ENCODE measurements at places on chromosomes 6 and 20.

DNA sequence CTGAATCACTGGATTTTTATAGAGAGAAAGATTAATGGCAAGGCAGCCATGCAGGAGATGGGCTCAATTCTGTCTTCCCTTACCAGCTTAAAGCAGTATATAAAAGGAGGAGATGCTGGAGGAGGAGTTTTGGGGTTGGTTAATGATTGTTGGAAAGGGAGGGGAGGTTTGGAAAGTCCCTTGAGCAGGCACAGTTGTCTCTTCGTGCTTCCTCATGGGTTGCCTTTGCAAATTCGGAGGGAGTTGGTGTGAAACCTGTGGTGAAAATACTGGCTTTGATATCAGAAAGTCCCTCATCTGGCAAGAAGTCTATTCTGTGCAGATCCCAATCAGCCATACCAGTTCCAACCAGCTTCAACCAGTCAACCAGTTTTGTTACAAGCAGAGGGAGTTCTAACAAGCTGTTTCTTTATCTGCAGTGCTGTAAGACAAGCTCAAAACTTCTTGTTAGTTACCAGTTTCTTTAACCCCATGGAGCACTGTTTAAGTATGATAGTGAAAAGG is 107.0 kb downstream of the HIVEP1 start:
- DNase-seq = no peak

DNA sequence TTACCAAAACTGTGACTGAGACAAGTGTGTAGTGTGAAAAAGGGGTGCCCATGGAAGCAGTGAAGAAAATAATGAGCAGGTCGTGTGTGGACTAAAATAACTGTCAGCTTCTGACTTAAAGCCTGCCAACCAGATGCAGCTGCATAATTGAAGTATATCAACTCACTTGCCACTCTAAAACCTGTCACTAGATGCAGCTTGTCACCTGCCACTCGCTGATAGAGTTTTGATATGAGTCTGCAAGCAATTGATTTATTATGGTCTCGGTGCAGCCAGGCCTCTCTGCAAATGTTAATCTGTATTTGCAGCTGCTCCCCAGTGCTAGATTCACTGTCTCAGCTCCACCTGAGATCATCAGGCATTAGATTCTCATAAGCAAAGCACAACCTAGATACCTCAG is 1090.0 kb upstream of the EYS start:
- no peak for DNase-seq

DNA sequence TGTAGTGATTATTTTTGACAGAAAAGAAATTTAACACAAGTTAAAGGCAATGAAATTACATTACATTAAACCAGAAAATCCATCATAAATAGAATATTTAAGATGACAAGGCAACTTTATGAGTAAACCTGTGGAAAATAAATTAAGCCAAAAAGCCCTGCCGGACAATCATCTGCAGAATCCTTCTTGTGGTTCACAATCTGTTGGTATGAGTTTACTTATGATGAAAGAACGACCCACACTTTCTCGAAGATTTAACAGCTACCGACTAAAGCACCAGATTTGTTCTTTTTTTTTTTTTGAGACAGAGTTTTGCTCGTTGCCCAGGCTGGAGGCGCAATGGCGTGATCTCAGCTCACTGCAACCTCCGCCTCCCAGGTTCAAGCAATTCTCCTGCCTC is 21.4 kb downstream of the HDAC2 start:
- no peak for DNase-seq

GRCh38 chr6:126300735-126301134 is 39.2 kb upstream of the CENPW start:
- no peak for DNase-seq

DNA sequence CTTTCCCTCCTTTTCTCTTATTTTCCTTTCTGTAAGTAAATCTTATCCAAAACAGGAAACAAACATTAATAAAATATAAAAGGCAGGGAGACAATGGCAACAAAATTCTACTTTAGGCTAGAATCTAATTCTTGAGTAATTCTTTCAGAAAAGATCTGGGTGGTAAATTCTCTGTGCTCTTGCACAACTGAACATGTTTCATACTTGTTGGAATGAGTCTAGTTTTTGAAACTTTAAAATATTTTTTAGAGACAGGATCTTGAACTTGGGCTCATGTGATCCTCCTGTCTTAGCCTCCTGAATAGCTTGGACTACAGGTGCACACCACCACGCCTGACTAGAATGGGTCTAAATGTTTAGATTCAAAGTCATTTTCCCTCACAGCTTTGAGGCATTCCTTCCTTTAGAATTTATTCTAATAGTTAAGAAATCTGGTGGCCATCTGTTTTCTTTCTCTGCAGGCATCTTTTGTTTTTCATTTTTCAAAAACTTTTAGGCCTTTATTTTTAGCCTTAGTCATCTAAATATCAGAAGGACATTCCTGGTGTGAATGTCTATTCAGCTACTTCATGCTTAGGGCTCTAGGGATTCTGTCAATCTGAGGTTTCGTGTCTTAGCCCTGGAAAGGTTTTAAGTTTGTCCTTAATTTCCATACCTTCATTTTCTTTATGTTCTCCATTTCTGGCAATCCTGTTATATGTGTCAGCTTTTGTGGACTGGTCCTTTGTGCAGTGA is 76.5 kb downstream of the CDKAL1 start:
- DNase-seq = no peak

- no peak for DNase-seq
Observed at GRCh38 chr20:34621383-34622367, 55.2 kb downstream of the PIGU start.

- DNase-seq = no peak
Observed at GRCh38 chr6:157104803-157105202, 218.5 kb downstream of the TMEM242 start.

DNA sequence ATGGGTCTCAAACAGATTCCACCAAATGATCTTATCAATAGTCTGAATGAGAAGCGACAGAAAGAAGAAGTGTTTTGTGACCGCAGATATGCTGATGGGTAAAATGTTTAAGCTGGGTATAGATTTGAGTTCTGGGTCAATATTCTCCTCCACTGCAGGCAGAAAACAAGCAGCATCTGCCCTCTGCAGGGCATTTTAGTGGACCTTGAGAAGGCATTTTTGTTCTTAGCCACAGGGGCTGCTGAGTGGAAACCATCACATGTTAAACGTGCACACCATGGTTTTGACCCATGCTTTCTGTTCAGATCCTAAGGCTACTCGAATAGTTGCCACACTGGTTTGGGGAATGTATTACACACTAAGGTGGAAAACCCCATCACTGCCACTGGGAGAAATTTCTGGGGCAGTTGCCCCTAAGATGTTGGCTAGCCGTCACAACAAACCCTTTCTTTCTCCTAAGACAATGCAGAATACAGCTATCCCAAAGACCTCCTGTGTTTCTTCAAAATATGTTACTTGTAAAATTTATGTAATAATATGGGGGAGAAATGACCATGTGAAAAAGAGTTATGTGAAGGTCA is 5.5 kb downstream of the POU3F2 start:
- DNase-seq = no peak

DNA sequence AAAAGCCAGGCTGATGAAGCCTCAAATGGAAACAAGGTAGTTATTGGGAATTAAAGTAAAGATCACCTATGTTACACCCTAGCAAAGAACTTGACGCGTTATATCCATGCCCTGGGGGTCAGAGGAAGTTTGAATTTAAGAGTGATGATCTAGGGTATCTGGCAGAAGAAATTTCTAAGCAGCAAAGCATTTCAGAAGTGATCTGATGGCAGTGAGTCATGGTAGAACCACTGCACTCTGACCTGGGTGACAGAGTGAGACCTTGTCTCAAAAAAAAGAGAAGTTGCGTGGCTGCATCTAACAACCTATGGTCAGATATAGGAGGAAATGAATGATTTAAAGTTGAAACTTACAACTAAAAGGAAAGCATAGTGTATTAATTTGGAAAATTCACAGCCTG is 45.2 kb downstream of the SCP2D1 start:
- DNase-seq = no peak

- DNase-seq = no peak
Observed at GRCh38 chr20:2891343-2891742, 18.1 kb downstream of the PTPRA start.

- DNase-seq = no peak
Observed at GRCh38 chr20:47533518-47534062, 31.9 kb downstream of the NCOA3 start.

DNA sequence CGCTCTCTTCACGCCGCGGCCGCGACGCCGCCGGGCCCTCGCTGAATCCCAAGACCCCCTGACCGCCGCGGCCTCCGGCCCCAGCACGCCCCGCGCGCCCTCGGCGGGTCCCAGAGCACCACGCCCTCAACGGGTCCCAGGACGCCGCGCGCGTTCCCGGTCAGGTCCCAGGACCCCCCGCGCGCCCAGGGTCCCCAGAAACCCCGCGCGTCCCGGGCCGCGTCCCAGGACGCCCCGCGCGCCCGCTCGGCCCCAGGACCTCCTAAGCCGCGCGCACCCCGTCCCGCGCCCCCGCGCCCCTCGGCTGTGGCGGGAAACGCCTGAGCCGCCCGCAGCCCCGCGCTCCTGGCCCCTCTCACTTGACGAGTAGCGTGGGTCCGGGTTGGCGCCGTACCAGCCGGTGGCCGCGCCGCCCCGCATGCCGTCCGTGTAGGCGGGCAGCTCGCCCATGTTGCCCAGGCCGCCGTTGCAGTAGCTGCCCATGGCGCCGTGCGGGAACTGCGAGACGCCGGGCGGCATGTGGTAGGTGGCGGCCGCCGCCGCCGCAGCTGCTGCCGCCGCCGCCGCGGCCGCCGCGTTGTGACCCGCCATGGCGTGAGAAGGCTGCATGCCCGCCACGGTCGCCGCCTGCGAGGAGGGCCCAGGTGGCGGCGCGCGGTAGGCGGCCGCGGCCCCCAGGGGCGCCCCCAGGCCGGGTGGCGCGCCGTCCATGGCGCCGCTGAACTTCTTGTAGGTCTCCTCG is 556 bp downstream of the NKX2-4 start:
- no peak for DNase-seq

DNA sequence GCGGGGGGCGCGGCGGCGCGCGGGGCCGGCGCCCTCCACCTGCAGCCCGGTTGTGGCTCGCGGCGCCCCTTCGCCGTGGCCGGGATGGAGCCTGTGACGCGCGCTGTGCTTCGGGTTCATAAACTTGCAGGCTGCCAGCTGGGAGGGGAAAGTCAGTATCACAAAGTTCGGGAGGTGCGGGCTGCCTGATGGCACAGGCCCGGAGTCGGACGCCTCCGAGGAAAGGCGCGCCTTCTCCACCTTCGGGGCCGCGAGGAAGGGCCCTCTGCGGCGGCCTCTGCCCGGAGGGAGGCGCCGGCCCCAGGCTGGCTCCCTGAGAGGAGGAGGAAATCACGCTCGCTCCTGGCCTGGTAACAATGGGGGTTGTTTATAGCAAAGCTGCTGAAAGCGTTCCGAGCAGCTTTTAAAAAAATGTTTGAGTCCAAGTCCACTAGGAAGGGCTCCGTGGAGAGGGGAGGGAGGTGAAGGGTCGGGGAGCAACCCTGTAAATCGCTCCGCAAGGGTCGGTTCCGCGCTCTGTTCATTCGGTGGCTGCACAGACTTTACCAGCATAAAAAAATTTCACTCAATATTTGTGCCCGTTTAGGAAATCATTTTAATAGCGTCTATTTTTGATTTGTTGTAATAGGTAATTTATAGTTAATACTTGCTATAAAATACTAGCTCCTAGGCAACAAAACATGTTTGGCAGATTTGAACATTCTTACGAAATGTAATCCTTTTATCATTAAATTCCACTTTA is 1.0 kb downstream of the AFDN start:
- DNase-seq = peak; percentile 28

GRCh38 chr6:84770521-84770920 is 6.1 kb upstream of the TBX18 start:
- no peak for DNase-seq

DNA sequence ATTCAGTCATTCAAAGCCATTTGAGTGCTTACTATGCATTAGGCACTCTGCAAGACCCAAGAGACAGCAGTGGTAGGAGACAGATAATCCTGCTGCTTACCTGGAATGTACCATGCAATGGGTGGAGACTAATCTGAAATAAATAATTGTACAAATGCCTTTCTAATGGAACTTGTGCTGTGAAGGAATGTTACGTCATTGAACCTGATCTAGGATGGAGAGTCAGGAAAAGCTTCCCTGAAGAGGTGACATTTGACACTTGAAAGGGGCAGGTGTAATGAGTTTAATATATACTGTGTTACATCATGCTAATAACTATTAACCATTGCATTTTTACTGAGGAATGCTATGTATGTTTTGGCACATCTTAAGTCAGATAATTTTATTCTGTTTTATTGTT is 491.0 kb upstream of the FLRT3 start:
- no peak for DNase-seq

- DNase-seq = no peak
Observed at GRCh38 chr6:1644516-1645060, 34.9 kb downstream of the FOXC1 start.

GRCh38 chr6:85574932-85575598 is 18.6 kb downstream of the SNX14 start:
- no peak for DNase-seq

- no peak for DNase-seq
Observed at GRCh38 chr20:54107600-54108325, 37.4 kb upstream of the BCAS1 start.

DNA sequence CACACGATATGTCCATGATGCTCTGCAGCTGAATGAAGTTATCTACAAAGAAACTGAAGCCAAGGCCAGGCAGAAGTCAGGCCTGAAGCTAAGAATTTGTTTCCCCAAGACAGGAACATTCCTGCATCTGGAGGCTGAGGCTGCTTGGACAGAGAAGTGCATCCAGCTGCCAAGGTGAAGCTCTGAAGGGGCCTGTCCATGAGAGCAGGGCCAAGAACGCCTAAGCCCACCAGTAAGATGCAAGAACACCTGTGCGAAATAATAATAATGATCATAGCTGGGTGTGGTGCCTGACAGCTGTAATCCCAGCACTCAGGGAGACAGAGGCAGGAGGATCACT is 37.7 kb upstream of the B4GALT5 start:
- DNase-seq = no peak

GRCh38 chr6:165986914-165987482 is 180.7 kb downstream of the TBXT start:
- no peak for DNase-seq

DNA sequence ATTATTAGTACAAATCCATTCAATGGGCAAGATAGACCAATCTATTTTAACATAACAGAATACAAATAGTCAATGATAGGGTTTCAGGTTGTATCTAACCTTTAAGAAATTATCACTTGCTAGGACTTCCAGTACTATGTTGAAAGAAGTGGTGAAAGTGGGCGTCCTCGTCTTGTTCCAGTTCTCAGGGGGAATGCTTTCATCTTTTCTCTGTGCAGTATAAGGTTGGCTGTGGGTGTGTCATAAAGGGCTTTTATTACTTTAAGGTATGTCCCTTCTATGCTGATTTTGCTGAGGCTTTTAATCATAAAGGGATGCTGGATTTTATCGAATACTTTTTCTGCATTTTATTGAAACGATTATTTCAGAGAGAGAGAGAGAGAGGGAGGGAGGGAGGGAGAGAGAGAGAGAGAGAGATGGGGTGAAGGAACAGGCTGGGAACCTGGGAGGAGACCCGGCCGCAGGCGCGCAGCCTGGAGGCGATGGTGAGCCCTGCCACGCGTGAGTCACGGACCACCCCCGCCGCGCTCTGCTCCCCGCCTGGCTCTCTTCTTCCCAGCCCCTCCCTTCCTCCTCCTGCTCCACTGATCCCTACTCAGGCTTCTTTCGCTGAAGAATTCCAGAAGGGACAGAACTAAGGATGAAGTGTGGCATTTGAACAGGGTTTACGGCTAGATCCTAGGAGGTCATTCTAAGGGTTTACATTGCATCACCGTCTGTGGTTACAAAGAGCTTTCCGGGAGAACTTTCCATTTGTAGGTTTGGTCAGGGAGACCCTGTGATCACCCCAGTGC is 45.5 kb upstream of the HLA-E start:
- no peak for DNase-seq

- no peak for DNase-seq
Observed at GRCh38 chr6:41429506-41430504, 94.4 kb downstream of the NCR2 start.
